ENCODE measurements at places on chromosomes 4 and X. TPM values are rescaled to one million over a fixed set of nuclear protein-coding genes. Genes with fewer than 3 reads are reported as not detected.
A peak's percentile ranks its signal among the peaks of the same experiment; 100 is the strongest.

DNA sequence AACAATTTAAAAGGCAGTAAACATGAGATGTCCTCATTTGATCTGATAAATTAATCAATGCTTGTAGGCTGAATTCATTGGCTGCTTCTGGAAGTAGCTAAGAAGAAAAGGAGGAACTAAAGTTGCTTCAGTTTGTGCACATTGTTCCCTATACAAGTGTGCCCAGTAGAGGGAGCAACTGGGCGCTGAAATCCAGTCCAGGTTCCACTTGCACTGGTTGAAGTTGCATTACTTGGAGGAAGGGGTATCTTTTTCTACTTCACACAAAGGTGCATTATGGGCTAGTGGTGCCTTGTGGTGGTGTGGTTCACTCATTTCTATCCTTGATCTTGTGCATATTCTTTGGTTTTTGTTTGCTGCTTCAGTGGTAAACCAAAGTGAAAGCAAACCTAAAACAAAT, 67.9 kb upstream of the SOX3 start:
- H3K27ac ChIP-seq = no peak overlapping the region
- DNase-seq = peak; percentile 44
- H3K4me1 ChIP-seq = no peaks in the 10 kb centered on the region
- H3K4me3 ChIP-seq = no peak overlapping the region

GRCh38 chr4:4225915-4226605, 669 bp downstream of the OTOP1 start:
- H3K4me3 ChIP-seq = peak overlapping the region; percentile 19
- H3K27ac ChIP-seq = no peak overlapping the region
- H3K36me3 ChIP-seq = no peaks in the 10 kb centered on the region
- DNase-seq = peak; percentile 58
- H3K27me3 ChIP-seq = peaks cover 50% of the 10 kb centered on the region

GRCh38 chr4:53748328-53748772, 157.1 kb upstream of the LNX1 start:
- H3K36me3 ChIP-seq = no peaks in the 10 kb centered on the region
- H3K27me3 ChIP-seq = no peaks in the 10 kb centered on the region
- no peak overlapping the region for H3K27ac ChIP-seq
- H3K4me1 ChIP-seq = no peaks in the 10 kb centered on the region
- H3K4me3 ChIP-seq = no peak overlapping the region

DNA sequence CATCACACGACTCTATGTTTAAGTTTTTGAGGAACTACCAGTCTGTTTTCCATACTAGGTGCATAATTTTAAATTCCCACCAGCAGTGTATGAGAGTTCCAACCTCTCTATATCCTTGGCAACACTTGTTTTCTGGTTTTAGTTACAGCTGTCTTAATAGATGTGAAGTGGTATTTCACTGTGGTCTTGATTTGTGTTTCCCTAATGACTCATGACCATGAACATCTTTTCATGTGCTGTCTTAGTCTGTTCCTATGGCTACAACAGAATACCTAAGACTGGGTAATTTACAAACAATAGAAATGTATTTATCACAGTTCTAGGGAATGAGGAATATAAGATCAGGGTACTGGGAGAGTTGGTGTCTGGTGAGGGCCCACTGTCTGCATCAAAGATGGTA, 51.5 kb upstream of the GPR78 start:
- H3K36me3 ChIP-seq = no peaks in the 10 kb centered on the region
- no peak overlapping the region for H3K27ac ChIP-seq
- H3K4me1 ChIP-seq = peaks cover under 1% of the 10 kb centered on the region
- H3K4me3 ChIP-seq = no peak overlapping the region

The AASDH gene
- polyA plus RNA-seq = 8.0 TPM
